Posterior cingulate gyrus (tissue), 11 donors: ENCODE measurements at places on chromosomes 1 and 21.

DNA sequence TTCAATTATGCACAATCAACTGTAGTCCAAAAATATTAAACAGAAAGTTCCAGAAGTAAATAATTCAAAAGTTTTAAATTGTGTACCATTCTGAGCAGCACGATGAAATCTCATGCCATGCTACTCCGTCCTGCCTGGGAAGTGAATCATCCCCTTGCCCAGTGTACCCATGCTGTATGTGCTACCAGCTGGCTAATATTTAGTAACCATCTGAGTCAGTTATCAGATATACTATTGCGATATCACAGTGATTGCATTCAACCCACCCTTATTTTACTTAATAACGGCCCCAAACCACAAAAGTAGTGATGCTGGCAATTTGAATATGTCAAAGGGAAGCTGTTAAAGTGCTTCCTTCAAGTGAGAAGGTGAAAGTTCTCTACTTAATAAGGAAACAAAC, 56.2 kb downstream of the EVI5 start:
- DNase-seq = no peak

DNA sequence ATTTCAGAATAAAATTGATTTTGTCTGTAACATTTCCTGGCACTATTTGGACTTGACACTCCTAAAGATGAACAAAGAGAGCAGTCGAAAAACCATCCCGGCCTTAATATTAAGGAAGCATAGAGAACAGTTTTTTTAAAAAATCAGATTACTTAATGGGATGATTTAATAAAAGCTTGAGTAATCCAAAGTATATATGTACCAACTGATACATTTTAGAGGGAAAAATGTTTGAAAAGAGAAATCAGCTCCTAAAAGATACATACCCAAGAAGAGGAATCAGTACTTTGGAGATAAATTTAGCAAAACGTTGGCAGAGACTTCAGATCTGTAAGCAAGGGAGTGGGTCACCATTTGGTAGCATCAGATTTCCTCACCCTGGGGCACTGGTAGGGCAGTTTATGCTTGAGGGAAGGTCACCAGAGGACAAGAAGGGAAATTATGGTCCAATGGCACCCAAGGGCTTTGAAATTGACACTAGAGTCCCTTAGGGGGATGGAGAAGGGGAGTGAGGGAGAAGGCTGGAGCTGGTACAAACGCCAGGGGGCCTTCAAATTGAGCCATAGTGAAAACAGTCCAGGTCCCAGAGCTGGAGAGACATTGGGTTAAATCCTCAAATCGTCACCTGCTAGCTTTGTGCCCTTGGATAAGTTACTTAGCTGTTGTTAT, 5.9 kb downstream of the SLAMF7 start:
- DNase-seq = no peak

- DNase-seq = no peak
These were observed 279.6 kb downstream of the TM2D1 start for GRCh38 chr1:61445269-61445825.

- DNase-seq = peak; percentile 5
These were observed 16.1 kb downstream of the COL6A1 start for GRCh38 chr21:45997495-45998275.

GRCh38 chr1:119302011-119302410, 66.6 kb upstream of the HAO2 start:
- DNase-seq = no peak

- no peak for DNase-seq
These were observed 4.5 kb downstream of the ZNF683 start for GRCh38 chr1:26368006-26368405.

- DNase-seq = peak; percentile 78
These were observed 552 bp upstream of the ZNF496 start for GRCh38 chr1:247332215-247332622.

DNA sequence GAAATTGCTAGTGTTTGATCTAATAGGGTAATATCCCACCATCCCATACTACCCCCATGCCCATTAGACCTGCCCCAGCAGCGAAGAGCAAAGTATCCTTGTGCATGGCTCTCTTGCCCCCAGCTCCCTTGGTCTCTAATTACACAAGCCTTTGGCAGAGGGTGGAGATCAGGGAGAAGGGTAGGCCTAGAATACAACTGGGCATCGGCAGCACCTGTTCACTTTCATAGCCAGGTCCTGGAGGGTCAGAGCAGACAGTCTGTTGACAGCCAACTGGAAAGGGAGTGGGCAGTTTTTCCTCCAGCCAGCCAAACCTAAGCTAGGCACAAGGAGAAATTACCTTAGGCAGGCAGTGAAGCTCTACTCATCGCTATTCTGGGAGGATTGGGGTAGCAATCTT, 2.7 kb upstream of the PIGC start:
- no peak for DNase-seq

DNA sequence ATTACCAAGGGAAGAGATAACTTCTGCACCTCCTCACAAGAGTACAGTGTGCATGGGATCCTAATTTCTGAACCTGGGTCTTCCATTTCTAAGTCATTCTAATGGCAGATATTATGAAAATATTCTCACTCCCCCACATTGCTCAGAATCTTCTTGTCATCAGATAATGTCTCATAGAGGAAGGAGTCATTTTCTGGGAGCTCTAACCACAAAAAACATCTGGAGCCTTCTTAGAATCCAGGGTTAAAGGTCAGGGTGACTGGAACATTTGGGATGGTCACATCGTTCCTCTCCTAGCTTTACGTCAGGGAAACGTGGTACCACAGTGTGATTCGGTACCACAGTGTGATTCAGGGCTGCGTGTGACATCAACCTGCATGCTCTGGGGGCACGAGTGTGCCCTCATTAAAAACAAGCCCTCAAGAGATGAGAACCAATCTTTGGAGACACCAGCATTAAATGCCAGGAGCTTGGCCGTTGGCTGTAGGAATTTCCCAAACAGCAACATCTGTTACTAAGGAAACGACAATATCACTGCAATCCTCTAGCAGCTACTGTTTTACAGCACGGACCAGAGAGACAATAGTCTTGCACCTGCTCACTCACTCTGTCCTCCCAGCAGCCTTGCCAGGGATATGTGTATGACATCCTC, 179.1 kb downstream of the PSMG1 start:
- DNase-seq = no peak

DNA sequence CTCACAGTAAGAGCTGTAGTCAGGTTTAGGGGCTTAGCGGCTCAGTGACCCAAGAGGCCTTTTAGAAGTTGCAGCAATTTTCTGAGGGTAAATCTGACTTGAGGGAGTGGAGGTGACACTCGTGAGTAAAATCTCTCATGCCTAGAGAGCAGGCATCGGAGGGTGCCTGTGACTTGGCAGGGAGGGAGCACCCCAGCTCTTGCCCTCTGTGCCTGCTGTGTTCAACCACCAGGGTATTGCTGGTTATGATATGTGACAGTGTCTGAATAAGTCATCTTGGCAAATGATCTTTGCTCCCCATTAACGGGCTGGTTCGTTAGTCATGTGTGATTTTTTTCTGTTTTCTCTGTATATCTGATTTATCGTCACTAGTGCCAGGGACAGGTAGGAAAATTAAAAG, 5.9 kb downstream of the MAN1C1 start:
- DNase-seq = no peak

DNA sequence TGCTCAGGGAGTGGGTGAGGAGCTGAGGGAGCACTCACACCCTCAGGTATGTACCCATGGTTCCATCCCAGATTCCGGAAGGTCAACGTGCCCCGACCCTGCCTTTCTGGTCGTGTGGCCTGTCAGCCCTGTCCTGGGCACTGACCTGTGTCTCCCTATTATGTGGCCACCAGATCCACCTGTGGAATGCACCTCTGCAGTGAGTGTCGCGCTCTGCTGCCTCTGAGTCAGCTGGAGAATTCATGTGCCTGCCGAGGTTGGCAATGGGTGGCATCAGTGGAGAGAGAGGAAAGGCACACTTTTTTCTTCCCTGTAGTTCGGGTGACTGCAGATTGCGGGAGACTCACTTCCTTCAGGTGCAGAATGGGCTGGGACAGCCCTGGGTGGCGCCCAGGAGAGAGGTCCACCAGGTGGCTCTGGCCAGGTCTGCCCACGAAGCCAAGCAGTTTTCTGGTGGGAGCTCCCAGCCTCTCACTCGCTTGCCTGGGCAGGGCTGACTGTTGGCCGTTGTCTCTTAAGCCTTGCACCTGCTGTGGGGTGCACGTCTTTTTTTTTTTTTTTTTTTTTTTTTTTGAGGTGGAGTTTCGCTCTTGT, 176.1 kb upstream of the TMEM51 start:
- DNase-seq = no peak

GRCh38 chr21:17981060-17981740, 162.0 kb upstream of the C21orf91 start:
- no peak for DNase-seq

GRCh38 chr1:223877804-223878203, 32.1 kb upstream of the TP53BP2 start:
- DNase-seq = no peak

GRCh38 chr1:116234429-116234828, 123.2 kb downstream of the MAB21L3 start:
- DNase-seq = no peak

DNA sequence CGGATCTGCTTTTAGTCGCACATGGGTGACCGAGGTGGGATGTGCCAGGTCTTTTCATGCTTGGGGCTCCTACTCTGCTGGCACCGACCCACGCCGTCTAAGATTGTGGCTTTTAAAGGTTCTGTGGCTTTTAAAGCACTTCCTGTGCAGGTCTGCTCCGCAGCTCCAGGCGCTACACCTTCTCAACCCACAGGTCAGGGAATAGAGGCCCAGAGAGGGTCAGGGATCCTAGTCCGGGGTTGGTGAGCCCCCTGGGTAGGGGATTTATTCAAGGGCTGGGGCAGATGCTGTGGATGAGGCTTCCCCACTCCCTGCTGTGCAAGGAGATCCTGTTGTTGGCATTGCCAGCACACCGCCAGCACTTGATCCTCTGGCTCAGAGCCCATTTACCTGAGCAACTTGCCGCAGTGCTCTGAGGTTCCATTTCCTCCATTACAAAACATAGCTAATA, 212.8 kb upstream of the RAB4A start:
- no peak for DNase-seq

DNA sequence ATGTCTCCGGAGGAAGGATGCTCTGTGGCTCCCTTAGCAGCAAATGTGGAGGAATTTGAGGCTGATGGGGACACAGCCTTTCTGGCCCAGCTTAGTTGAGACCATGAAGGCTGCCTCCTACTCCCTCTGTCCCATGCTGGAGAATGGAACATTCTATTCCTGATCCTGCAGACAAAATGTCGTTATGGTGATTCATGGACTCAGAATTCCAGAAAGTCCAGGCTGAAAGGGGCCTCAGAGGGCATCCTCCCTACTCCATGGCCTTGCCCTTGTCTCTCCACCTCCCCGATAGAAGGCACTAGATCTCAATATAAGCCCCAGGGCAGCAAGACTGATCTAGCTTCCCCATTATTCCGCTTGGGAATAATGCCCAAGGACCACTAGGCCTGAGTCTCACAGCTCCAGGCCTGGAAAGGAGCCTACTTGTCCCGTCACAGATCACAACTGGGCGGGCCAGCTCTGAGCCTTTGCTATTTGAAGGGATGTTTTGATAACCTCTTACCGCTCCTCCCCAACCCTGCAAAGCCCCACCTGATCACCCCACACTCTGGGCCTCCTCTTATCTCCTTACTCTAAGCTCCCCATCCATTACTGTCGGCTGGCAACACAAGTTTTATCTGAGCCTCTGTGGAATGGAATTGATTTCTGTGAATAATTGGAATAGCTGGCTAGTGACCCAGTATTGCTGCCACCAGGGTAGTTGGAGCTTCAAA, 52.8 kb upstream of the TRABD2B start:
- DNase-seq = no peak

DNA sequence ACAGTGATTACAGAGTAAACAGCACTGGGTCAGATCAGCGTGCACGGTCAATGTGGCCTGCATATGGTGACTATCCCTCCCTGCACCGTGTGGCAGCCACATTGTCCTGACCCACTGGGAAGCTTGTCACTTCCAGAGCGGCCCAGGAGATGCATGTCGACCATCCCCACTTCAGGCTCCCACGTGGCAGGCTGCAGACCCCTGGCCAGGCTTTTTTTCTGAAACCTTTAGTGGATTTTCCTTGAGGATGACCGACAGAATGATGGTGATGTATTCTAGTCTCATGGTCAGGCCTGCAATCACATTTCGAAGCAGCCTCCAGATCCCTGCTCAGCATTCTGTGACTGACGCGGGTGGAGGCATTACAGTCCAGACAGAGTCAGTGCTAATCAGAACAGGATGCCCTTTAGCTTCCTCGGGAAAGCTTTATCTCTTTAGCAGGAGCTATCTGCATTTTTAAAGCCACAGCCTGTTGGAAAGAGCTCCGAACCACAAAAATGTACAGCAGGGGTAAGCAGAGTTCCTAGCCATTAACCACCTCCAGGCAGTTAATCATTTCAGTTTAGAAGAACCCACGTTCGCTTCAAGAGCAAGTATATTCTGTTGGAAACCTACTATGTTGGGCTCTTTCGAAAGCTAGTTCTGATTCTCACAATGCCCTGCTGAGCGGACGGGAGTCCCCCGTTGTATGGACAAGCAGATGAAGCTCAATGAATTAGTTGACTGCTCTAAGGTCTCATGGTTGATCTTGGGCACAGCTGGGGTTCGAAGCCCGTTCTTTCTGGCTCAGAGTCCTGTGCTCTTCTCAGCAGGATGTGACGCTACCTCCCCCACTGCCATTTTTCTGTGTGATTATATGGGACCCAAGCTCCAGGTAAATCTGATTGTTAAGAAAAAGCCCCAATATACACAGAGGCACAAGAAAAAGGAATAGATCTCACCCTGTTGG, 56.5 kb downstream of the IRF2BP2 start:
- DNase-seq = no peak

DNA sequence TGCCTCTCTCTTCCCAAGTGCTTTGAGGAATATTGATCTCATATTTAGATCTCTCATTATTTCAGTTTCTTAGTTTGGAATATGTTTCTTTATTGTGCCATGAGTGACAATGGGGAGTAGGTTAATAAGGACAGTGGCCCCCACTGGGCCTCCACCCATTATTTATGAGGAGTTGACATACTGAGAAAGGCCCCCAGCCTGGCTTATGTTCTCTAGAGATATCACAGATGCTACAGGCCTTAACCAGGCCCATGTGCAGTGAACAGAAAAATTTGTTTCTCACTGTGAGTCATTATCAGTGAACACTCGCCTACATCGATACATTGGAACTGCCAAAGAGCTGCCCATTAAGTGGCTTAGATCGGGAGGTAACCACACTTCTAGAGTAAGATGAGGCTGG, 35.7 kb upstream of the SYT6 start:
- no peak for DNase-seq

DNA sequence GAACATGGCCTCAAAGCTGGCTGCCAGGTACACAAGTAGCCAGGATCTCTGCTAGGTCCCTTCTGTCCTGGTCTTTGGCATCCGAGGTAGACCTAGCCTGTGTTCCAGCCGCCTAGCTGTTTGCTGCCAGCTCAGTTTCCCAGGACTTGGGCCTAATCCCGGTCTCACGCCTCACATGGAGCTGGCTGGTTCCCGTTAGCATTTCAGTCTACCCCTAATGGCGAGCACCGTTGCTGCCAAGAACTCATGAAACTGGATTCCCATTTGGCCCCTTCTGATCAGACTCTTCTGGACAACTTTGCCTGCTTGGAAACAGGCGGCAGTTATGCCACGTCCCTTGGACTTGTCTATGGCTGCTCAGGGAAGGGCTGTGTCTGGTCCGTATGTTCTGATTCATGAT, 26.2 kb upstream of the HHAT start:
- no peak for DNase-seq
